M059J (cell line): ENCODE measurements at places on chromosomes 12 and 14.

DNA sequence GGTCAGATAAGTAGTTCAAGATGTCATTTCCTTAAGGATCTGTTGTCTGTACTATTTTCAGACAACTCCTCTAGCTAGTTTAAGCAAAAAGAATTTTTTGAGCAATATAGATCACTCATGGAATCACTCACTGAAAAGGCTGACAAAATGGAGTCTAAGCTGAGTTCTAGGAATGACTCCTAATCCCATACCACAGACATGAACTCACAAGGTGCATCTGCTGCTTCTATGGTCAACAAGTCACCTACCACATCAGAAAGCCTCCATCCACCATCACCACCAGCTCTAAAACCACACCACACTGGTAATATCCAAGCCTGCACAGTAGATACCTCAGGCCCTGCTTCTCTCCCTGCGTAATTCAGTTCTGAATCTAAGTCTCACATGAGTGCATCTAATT, 33.0 kb downstream of the PWP1 start:
- DNase-seq: no peak

DNA sequence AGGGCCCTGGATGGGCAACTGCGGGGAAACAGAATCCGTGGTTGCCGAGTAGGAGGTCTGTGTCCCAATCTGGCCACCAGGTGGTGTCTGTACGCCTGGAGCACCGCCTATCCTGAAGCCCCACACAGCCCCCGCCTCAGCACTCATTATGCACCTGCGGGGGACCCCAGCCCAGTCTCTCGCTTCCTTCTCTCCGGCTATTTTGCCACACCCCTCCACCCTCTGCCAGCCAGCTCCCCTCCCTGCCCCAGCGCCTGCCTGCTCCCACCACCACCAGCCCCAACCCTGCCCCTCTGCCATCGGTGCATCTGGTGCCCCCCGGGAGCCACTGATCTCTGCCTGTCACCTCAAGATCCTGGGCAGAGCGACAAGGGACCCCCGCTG, 2.2 kb upstream of the NXPH4 start:
- DNase-seq: peak; percentile 54

- no peak for DNase-seq
Measured at GRCh38 chr14:100591453-100592371, 4.5 kb upstream of the BEGAIN start.

GRCh38 chr14:39015360-39015961, 87.6 kb downstream of the SEC23A start:
- DNase-seq: peak; percentile 47

DNA sequence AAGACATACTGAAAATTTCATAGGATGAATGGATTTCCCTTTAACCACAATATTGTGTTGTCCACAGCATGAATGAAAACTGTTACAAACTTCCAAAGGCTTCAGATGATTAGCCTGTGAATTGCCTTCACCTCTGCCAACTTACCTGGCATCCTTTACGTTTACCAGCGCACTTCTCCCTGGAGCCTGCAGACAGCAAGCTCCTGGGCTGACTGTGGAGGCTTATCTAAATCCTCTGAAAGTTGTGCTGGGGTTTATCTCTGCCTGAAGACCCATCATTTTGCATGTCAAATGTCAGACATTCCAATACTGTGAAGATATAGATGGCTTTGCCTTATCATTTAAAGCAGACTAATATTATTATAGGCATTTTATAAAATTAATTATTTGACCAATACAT, 403.0 kb downstream of the SYT1 start:
- DNase-seq: no peak

- peak; percentile 79 for DNase-seq
Measured at GRCh38 chr12:98352218-98352811, 163.1 kb upstream of the TMPO start.
